Bronchial epithelial cell (primary cell): ENCODE measurements at places on chromosomes 7 and 10.

DNA sequence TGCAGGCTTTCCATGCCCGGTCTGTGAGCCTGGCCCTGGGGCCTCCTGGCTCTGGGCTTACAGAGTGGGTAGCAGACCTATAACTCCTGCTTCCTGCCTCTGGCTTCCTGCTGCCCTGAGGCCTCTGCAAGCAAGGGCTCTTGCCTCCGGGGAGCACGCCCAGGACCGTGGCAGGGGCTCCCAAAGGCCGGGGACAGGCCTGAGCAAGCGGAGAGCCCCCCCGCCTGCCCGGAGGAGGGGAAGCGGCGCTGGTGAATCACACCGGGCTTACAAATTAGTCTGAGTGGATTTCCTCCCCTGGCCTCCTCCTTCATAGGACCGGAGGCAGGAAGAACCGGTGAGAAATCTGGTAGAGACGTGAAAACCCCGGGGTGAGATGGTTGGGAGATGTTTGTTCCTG is 1.5 kb upstream of the MYL10 start:
- DNase-seq = peak; percentile 87

DNA sequence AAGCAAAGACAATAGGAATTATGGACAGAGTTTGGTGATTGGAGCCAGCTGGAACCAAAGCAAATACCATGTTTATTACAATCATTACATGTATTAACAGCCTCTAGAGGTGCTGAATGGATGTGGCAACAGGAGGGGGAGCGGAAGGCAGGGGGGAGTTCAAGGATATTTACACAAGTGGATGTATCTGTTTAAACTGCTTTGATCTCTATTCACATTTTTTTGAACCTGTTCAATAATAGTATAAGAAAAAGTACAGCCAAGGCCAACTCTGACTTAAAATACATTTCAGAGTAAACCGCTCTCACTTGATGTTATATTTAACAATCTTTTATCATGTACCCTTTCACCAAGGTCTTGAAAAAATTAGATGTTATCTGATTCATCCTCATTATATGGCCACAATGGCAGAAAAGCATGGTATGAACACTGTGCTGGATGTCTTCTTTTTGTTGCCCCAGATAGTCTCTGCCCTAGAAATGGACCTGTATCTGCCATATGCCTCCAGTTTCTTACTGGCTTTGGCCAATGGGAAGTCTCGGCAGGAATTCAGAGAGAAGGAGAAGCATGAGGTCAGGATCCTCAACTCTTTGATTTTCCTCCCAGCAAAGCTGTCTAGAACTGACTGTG is 88.2 kb upstream of the FAM133B start:
- no peak for DNase-seq

GRCh38 chr10:34649385-34649784 is 165.7 kb downstream of the PARD3 start:
- no peak for DNase-seq

DNA sequence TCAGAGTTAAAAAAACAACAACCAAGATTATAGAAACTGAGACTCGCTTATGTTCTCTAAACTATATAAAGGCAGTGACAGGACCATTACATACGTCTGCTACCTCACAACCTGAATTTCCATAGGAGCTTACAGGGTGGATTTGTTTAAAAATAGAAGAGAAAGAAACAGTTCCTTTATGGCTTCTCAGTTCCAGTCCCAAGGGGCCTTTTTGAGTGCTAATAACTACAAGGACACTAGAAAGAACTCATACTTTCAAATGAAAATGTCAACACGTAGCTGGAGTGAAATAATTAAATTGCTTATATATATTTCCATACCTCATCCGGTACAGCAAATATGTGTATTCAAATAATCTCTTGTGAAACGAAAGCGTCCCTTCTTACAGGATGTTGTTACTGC is 19.7 kb downstream of the TSPAN12 start:
- no peak for DNase-seq

GRCh38 chr10:96642973-96643372 is 56.2 kb upstream of the TM9SF3 start:
- DNase-seq = peak; percentile 11

GRCh38 chr10:13685885-13686284 is 99.1 kb downstream of the PRPF18 start:
- peak; percentile 61 for DNase-seq

DNA sequence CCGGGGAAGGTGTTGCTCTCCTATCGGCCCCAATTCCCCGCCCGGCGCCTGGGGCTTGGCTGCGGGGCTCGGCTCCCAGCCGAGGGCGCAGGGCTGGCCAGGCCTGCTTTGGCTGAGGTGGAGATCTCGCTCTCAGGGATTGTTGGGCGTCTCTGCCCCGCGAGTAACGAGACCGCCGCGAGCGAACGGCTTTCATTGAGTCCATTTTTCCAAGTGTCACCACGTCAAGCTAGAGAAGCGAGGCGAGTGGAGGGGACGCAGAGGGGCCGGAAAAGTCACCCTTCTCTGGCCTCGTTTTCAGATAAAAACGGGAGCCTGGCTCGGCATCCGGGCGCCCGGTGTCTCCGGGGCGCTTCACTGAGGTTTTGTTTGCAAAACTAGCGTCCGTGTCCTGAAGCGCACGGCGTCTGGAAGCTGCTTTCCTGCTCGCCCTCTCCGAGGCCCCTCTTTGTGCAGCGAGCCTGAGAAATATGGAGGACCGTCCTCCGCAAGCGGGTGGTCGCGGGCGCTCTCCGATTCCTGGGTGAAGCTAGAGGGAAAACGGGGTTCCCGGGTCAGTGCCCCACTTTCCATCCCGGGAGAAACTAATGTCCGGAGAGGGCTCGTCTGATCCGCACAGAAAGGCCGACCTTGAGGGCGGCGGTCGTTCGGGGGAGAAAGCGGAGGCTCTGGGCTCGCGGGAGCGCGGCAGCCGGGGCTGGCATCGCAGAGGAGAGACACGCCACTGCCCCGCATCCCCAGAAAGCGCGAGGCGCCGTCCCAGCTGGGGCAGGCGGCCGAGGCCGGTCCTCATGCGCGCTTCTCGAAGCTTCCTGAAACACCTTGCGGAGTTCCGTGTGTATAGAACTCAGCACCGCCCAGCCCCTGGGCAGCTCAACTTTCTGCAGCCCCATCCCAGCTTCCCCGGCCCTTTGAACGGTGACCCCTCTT is 3.5 kb upstream of the EN2 start:
- no peak for DNase-seq

DNA sequence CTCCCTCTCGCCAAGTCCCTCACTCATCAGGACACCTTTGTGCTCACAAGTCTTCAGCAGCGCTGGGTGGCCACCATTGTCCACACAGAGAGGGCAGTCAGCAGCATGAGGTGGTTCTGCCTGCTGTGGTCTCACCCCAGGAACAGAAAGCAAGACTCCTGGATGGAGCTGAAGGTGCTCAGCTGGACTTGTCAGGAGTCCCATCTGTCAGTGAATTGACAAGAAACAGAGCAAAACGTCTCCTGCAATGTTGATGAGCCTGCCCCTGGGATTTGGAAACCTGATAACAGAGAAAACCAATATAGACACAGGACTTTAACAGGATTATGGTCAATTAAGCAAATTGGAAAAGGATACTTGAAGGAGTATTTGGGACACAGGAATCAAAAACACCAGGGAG is 122.2 kb upstream of the PRSS58 start:
- DNase-seq = no peak

GRCh38 chr10:107471911-107472310 is 307.4 kb upstream of the SORCS1 start:
- no peak for DNase-seq

GRCh38 chr10:58448121-58448935 is 63.1 kb downstream of the TFAM start:
- DNase-seq = no peak

DNA sequence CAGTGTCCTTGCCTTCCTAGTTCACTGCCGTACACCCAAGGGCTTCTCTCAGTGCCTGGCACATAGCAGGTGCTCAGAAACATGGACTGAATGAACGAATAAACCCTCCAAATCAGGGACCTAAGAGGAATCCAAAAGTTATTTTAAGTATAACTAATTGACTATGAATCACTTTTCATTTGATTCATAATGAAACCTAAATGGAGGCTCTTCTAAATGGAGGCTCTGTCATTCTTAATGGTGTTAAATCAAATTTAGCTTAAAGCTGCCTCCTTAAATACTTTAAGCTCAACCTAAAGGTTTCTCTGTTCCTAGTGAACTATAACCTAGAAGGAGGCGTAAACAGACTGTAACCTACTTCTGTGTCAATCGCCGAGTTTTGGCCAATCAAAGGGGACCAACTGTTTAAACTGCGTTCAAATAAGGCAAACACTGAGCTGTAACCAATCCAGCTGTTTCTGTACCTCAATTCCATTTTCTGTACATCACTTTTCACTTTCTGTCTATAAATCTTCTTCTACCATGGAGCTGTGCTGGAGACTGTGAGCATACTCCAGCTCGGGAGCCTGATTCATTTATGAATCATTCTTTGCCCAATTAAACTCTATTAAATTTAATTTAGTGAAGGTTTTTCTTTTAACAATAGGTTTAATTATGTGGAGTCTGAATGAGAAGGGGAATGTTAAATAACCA is 11.0 kb downstream of the PYROXD2 start:
- peak; percentile 55 for DNase-seq

- DNase-seq = no peak
Measured at GRCh38 chr7:139777133-139777891, 486 bp downstream of the HIPK2 start.

DNA sequence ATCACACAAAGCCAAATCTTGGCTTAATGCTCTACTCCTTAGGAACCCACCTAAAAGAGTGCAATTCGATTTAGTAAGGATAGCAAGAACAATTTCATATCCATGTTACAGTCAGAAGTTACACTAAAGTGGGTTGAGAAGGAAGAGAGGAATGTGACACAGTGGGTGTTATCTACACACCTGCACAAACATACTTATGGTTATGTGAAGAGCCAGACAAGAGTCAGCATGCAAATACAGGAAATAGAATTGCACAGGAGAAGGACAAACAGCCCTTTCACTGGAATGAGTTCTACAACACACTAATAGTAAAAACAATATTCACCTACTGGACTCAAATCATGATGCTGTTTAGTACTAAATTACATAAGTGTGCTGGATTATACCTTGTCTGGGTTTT is 262.8 kb downstream of the DGKB start:
- DNase-seq = peak; percentile 93

GRCh38 chr10:61112771-61113170 is 168.8 kb upstream of the RHOBTB1 start:
- DNase-seq = no peak

DNA sequence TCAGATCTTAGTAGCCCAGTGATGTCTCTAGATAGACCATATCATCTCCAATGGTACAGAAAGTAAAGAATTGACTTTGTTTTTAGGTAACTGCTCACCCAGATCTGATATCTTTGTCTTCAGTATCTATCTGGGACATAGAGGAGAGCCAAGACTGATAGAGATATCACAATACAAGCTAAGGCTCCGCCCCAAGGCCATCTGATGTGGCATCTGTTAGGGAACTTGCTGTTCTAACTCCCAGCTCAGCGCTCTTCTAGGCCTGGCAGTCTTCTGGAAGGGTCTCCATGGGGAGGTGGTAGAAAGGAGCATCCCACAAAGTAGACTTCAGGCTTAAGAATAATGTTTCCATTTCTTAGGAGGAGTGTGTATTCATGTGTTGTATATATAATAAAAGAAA is 88.4 kb upstream of the SAMD8 start:
- no peak for DNase-seq

DNA sequence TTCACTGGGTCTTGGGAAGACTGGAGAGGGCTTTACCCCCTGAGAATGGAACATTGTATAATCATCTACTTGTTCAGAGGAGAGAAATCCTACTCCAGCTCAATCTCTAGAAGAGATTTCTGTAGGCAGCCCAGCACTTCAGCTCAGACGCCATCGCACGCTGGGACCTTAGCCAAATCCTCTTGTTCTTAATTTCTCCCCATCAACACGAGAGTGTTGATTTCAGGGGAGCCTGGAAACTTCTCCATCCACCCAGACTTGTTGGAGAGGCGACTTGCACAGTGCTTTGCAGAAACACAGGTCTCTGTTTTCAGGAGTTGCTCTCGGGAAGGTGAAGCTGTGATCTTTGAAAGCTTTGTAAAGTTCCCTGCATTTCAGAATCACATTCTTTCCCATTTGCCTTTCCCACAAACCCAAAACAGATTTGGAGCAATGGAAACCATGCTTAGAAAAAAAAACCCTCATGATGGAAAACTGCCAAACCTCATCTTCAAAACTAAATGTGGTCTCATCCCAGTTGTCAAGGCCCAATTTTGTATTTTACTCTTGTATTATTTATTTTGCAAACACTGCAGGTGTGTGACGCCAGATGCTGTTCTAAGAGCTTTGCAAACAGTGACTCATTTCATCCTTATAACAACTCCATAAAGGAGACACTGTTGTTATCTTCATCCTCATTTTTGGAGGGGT is 60.9 kb downstream of the CALML3 start:
- DNase-seq = peak; percentile 76

GRCh38 chr10:33120700-33121099 is 162.7 kb upstream of the ITGB1 start:
- no peak for DNase-seq

DNA sequence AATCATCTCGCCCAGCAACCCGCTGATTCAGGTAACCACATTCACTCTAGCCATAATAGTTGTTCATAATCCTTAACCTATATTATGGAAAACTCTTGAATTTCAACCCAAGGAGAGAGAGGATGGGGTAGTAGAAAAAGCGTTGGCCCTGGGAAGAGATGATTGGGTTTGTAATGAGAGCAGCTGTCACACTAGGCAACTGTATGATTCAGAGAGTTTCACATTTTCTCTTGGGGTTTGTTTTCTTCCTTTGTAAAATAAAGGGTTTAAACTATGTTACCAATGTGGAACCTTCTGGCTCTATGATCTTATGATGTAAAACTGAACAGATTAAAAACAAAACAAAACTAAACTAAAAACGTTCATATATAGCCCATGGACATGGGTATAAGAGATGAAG is 705.2 kb upstream of the IGFBP3 start:
- DNase-seq = no peak

DNA sequence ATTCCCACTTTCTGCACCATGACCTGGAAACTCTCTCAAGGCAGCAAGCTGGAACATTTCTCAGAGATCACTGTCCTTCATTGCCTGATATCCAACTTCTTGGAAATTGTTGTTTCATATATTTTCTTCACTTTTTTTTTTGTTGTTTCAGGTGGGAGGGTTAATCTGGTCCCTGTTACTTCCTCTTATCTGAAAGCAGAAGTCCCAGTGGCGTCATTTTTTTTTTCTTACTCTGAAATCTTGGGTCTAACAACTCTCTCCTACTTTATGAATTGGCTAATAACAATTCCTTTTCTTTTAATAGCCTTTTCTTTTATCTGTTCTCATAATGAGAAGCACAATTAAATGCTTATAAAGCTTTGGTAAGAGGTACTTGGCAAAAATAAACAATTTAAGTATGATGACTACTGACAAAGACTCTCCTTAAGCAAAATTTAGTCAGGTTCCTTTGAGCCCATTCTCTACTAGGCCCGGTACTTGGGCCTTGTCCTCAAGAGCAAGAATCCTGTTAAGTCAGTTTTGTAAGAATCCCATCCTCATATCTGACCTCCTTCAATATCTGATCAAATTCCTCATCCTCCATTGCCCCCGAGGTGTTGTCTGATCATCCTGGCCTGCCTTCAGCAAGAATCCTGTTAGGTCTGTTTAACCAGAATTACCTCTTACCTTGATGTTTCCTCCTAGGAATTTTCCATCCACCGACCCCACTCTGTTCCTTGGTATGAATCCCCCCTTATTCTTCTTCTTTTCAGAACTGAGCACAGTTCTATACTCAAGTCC is 11.5 kb upstream of the CC2D2B start:
- DNase-seq = no peak

GRCh38 chr10:66586073-66586472 is 339.8 kb upstream of the LRRTM3 start:
- DNase-seq = no peak

- DNase-seq = no peak
Measured at GRCh38 chr7:117086788-117087187, 133.5 kb downstream of the ST7 start.

GRCh38 chr10:130180416-130180815 is 44.2 kb downstream of the GLRX3 start:
- no peak for DNase-seq
